Activated gamma-delta T cell (primary cell): ENCODE measurements at places on chromosomes 6 and 20.

- no peak for DNase-seq
Observed at GRCh38 chr6:72976484-72976883, 248.8 kb downstream of the KHDC1L start.

GRCh38 chr6:143370812-143371370, 79.6 kb downstream of the ADAT2 start:
- DNase-seq: no peak

GRCh38 chr6:152680151-152680550, 17.5 kb upstream of the MYCT1 start:
- no peak for DNase-seq

DNA sequence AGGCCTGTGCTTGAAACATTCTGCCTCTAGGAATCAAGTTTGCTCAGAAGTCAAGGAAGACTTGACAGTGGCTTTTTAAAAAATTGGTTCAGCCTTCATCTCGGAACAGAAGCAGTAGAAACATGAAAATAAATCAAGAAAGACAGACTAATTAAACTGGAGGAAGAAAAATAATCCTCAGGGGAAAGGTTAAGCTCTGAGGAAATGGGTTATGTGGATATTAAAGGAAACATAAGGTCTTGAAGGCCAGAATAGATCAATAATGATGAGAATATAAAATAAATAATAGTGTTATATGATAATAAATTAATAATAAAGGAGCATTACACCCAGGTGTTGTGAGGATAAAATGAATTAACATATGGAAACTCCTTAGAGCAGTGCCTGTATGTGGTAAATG, 121.7 kb downstream of the GPR63 start:
- DNase-seq: no peak

- DNase-seq: no peak
Observed at GRCh38 chr6:124055963-124056362, 252.3 kb downstream of the NKAIN2 start.

- DNase-seq: no peak
Observed at GRCh38 chr6:70118670-70119069, 184.2 kb downstream of the COL9A1 start.

- no peak for DNase-seq
Observed at GRCh38 chr20:38883081-38883980, 42.9 kb upstream of the FAM83D start.

- DNase-seq: no peak
Observed at GRCh38 chr6:107743311-107743710, 80.8 kb downstream of the SCML4 start.

GRCh38 chr6:24019393-24019792, 106.6 kb upstream of the NRSN1 start:
- no peak for DNase-seq

DNA sequence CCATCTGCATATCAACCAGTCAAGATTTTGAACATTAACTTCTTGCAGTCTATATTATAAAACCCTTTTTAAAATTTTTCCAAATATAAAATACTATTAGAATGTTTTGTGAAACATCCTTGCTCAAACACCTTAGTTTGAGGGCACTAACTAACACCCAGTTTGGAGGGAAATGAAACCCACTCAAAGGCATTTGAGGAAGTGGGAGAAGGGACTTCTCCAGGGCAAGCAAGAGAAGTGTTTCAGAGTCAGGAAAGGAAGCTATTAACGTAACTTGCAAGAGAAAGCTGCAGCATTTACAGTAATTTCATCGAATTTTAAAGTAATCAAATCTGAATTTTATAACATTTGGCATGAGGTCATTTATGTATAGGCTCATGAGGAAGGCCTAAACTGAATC, 21.3 kb downstream of the MTFR2 start:
- DNase-seq: no peak

DNA sequence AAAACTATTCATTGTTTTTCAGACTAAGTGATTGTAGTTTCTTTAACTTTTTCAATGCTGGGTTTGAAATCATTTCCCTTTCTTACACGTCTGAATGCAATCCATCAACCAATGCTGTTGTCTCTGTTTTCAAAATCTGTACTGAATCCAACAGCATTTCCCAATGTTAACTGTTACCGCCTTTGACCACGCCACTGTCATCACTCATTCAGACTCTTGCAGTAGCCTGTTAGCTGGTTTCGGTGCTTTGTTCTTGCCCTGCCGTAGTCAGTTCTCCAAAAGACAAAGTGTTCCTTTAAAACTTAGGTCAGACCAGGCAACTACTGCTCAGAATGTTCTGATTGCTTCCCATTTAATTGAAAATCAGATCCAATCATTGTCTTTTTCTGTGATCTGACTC, 131.3 kb downstream of the PLCB4 start:
- no peak for DNase-seq

DNA sequence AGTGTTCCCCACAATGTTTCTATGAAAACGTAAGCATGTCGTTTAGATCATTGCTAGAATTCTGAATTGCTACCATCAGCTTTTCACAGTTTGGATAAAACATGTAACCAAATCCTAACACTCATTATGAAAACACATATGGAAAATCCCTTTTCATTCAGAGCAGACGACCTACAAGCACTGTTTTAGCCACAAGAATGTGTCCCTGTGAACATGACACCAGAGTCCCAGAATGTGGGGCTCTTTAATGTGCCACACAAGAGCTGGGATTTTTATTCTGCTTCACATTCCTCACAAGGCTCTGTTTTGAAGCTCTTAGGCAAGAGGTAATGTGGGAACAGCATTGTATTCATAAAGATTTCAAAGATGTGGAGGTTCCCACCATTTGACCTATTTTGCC, 141.1 kb upstream of the CITED2 start:
- no peak for DNase-seq

- DNase-seq: no peak
Observed at GRCh38 chr6:148907573-148907972, 160.7 kb downstream of the UST start.

DNA sequence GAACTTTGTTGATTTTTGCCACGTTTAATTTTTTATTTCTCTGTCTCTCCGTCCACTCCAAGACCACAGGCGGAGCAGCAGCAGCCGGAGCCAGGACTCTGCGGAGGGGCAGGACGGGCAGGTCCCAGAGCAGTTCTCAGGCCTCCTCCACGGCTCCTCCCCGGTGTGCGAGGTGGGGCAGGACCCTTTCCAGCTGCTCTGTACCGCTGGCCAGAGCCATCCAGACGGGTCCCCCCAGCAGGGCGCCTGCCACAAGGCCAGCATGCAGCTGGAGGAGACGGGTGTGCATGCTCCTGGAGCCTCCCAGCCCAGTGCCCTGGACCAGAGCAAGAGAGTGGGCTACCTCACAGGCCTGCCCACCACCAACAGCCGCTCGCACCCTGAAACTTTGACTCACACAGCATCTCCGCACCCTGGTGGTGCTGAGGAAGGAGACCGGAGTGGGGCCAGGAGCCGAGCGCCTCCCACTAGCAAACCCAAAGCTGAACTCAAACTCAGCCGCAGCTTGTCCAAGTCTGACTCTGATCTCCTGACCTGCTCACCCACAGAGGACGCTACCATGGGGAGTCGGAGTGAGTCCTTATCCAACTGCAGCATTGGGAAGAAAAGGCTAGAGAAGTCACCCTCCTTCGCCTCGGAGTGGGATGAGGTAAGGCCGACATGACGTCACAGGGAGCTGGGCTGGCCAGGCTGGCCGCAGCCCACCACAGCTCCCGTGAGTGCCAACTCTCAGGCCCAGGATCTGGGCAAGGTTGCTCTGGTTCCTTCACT, 123.5 kb downstream of the TCP11 start:
- DNase-seq: no peak

DNA sequence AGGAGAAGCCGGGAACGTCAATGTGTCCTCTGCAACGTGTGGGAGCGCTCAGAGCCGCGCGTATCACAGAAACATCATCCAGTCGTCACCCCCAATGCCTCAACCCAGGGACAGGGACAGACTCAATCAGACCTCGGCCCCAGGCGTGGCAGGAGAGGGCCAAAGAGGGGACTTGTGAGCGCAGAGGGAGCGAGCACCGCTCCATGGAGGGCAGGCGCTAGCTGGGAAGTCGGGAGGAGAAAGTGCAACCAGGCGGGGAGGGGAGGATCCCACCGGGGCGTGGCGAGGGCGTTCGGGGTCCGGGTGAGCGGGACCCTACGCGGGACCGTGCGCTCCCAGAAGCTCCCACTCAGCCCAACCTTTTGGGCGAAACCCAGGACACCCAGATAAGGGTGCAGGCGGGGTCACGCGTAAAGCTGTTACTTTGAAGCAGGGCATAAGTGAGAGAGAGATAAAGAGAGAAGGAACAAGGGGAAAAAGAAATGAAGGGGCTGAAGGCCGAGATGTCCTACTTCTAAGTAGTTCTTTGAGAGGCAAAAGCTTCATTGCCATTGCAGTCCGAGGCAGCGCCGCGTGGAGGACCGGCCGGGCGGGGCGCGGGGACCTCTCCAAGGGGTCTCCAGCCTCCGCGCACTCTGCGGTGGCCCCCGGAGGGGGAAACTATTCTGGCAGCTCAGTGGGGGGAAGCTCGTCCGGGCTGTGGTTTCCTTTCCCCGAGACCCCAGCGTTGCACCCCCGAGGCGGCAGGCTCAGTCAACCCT, 862 bp upstream of the SOBP start:
- DNase-seq: no peak

DNA sequence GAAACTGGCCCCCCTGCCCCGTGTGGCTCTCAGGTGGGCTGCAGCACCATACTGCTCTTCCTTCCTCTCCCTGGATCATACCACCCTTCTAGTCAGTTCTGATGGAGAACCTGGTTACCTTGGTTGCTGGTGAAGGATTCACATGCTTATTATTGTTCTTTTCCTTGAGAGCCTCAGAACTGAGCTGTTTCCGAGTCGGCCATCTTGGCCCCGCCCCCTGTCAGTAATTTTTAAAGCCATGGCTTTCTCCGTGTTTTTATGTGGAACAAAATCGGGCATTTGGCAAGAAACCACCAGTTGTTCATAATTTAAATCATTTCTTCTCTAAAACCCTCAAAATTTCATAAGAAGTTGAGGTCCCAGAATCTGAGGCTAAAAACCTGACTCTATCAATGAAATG, 493.8 kb downstream of the NKAIN2 start:
- DNase-seq: no peak

GRCh38 chr6:30814146-30815040, 69.9 kb upstream of the DDR1 start:
- DNase-seq: no peak

DNA sequence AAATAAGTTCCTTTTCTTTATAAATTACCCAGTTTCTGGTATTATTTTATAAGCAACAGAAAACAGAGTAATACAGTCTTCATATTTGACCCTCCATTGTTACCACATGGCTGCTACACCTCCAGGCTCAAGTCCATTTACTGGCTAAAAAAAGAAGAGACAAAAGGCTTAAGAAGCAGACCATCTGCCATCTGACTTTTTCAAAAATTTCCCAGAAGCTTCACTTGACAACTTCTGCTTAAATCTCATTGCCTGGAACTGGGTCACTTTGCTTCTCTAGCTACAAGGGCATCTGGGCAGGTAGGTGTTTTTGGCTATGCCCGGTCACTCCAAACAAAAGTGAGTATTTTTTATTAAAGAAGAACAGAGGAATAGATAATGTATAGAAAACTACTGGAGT, 118.0 kb downstream of the GRM1 start:
- no peak for DNase-seq

- DNase-seq: no peak
Observed at GRCh38 chr6:53483423-53484353, 61.2 kb downstream of the GCLC start.

- DNase-seq: no peak
Observed at GRCh38 chr20:33719277-33719988, 677 bp downstream of the PXMP4 start.

DNA sequence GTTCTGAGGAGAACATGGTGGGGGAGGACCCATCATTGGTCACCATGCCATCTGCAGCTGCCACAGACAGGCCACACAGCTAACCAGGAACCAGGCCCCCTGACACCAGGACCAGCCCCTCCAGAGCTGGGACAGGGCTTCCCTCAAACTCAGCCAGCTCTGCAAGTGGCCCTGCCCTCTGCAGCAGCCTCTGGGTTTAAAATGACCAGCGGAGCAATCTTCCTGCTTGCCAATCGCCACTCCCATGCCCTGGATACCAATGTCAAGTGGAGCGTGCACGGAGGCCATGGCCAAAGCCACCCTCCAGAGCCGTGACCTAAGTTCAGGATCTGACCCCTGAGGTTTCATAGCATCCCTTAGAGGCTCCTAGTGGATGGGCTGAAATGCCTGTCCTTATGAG, 199.4 kb downstream of the SYNDIG1 start:
- DNase-seq: no peak
